ENCODE measurements at places on chromosomes 16 and 17.

- DNase-seq, result peak; percentile 56
These were observed 28.8 kb downstream of the ZCCHC14 start for GRCh38 chr16:87463722-87464690.

DNA sequence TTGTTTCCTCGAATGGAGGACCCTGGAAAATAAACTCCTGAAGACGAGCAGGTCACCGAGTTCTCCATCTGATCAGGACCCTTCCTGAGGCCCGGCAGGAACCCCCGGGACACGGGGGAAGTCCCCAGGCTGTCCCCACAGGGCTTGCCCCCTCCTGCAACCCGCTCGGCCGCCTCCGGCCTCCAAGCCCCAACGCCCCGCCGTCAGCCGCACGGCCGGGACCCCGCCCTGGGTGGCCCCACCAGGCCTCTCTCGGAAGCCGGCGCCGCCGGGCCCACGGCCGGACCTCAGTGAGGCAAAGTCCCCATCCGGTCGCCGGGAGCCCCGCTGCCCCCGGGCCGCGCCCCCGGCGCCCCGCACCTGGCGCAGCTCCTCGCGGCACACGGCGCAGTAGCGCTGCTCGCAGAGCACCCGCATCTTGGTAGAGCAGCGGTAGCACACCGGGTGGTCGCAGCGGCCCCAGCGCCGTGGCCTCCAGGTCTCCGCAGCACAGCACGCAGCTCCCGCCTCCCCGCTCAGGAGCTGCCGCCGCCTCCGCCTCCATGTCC lies 383 bp downstream of the ZNF598 start:
- DNase-seq, result no peak

DNA sequence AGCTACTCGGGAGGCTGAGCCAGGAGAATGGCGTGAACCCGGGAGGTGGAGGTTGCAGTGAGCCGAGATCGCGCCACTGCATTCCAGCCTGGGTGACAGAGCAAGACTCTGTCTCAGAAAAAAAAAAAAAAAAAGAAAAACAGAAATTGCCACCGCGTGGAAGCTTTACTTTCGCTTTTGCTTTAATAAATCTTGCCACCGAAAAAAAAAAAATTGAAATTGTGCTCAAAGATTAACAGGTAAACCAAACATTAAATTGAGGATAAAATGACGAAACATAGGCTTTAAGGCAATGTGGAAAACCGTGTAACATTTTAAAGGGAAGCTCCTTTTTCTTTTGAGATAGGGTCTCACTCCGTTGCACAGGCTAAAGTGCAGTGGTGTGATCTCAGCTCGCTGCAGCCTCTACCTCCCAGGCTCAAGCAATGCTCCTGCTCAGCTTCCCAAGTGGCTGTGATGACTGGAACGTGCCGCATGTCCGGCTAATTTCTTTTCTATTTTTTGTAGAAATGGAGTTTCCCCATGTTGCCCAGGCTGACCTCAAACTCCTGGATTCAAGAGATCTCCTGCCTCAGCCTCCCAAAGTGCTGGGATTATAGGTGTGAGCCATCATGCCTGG lies 40.1 kb downstream of the ZNF276 start:
- no peak for DNase-seq

GRCh38 chr16:72182976-72183375 lies 11.0 kb upstream of the PMFBP1 start:
- DNase-seq, result no peak

GRCh38 chr16:70754371-70754770 lies 46.6 kb downstream of the VAC14 start:
- DNase-seq, result no peak

- no peak for DNase-seq
These were observed 563.9 kb downstream of the TOX3 start for GRCh38 chr16:51982715-51983680.

DNA sequence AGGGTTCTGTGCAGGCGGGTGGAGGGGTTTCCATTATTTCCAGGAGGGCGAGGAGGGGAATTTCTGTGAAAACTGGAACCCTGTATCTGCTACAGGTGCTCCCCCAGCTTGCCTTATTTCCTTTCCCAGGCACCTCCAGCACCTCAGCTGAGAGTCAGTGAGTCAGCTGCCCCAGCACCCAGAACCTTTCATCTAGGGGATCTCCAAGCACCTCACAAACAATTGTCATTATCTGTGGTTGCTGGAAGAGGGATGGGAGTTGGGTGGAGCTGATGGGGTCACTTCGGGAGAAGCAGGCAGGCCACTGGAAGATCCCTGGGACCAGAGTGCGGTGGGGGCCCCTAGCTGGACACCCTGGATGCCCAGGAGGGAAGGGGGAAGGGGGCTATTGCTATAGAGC lies 10.0 kb upstream of the CLUH start:
- no peak for DNase-seq

GRCh38 chr16:17370731-17371285 lies 100.0 kb downstream of the XYLT1 start:
- no peak for DNase-seq

- DNase-seq, result no peak
These were observed 5.1 kb downstream of the ATP2A1 start for GRCh38 chr16:28883221-28883996.

DNA sequence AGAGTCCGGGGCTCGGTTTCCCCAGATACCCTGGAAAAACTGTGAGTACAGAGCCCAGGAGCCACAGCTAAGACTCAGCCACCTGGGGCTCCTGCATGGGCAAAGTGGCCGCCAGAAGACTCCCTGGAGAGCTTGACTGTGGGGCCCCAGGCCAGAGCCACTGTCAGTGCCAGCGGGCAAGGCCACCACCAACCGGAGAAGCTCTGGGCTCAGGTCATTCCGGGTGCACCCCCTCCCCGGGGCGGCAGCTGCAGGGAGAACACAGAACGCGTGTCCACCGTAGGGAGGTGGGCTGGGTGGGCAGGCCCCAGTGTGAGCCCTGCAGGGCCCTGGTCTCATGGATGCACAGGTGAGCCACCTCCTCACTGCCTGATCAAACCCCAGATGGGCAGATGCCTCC lies 22.3 kb upstream of the RBFOX3 start:
- DNase-seq, result peak; percentile 9

- DNase-seq, result no peak
These were observed 88.7 kb downstream of the FOXL1 start for GRCh38 chr16:86667035-86667434.

DNA sequence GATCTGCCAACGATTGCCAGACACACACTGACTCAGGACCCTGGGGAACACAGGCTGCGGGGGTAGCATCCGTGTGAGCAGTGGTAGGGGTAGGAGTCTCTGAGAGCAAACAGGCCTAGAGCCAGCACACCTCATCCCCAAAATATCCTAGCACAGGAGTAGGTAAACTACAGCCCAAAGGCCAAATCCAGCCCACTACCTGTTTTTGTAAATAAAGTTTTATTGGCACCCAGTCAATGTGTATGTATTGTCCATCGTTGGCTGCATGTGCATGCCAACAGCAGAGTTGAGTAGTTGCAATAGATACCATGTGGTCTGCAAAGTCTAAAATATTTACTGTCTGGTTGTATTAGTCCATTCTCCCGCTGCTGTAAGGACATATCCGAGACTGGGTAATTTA lies 55.5 kb upstream of the GPRC5B start:
- DNase-seq, result no peak

- no peak for DNase-seq
These were observed 252.4 kb upstream of the CACNG5 start for GRCh38 chr17:66582373-66583111.

GRCh38 chr17:48618256-48618896 lies 3.3 kb upstream of the HOXB8 start:
- DNase-seq, result peak; percentile 88

DNA sequence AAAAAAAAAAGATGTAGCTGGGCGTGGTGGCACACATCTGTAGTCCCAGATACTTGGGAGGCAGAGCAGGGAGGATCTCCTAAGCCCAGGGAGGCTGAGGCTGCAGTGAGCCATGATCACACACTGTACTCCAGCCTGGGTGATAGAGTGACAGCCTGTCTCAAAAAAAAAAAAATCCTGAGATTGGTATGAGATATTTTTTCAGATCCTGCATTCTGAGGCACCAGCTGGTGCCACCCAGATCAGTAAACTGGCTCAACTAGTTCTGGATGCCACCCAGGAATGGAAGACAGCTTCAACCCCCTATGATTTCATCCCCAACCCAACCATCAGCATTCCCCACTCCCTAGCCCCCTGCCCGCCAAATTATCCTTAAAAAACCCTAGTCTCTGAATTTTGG lies 7.1 kb upstream of the GJC1 start:
- DNase-seq, result no peak

DNA sequence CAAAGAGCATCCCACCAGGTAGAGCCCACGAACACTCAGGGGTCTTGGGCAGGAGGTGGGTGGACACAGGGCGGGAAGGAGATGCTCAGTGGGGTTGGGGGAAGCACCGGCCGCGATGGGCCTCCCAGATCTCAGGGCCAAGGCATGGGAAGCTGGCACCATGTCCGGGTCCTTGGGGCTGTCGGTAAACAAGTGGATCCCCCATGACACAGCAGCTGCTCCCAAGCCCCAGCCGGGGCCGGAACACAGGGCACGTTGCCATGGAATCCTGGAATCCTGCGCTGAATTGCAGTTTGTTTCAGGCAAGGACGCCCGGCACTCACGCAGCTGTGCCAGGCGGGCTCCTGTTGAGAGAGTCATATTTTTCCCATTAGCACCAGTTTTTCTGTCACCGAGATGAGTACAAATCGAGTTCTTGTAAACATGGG lies 23.0 kb upstream of the CHMP6 start:
- no peak for DNase-seq

DNA sequence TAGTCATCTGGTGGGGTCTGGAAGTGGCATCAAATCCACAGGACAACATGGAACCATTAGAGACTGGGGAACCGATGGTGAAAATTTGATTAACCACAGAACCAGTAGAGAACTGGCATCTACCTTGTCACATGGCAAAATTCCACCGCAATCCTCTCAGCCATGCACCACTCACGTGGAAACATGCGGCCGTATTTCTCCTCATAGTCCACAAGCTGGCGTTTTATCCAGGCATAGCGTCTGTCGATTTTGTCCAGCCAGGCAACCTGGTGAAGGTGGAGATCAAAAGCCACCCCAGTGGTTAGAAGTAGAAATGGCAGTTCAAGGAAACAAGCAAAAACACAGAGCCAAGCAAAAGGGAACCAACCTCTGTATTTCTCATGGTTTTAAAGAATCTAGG lies 87.6 kb downstream of the VPS53 start:
- DNase-seq, result no peak

DNA sequence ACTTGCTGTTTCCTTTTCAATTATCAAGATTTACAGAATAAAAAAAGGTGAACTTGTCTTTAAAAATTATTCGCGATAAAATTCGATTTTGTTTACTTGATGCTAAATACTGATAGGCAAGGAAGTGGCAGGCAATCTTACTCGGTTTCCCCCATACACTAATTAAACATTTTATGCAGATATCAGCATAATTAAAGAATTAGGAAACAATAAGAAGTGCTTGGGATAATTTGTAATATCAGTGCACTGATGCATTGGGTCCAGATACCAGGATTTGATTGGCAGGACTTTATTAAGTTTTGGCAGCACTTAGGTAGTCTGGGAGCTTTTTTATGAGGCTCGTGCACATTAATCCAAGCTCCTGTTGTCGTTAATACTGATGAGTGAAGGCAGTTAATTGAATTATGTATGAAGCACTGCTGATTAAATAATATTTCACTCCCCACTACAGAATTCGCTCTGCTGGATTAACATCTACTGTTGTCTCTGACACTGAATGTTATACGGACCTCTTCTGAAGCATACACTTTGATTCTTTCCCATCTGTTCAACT lies 165.6 kb downstream of the CA10 start:
- DNase-seq, result no peak

DNA sequence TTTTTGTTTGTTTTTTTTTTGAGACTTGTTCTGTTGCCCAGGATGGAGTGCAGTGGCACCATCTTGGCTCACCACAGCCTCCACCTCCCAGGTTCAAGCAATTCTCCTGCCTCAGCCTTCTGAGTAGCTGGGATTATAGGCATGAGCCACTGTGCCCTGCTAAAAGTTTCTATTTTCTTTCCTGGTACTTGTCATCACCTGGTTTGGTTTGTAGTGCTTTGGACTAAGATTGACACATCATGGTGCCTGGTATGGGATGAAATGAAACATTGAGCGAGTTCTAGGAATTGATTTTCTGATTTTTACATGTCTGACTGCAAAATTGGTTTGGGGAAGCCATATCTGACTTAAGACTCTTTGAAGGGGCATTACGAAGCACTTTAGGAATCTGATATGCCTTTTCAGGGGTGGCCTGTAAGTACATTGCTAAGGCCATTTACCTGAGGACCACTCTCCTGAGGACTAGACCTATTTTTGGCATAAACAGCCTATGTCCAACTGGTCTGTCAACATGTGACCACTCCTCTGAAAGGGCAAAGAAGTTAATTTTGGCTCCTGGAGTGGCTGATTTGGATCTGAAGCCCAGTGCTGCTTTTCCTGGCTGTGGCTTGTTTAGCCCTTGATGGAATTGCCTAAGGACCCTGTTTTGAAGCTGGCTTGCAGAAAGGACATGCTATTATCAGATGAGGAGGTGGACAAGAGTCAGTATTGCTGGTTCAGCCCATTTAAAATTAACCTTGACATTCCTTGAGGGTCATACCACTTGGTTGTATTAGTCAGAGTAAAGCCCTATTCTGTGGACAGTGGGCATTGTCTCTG lies 18.4 kb upstream of the TBKBP1 start:
- DNase-seq, result no peak

DNA sequence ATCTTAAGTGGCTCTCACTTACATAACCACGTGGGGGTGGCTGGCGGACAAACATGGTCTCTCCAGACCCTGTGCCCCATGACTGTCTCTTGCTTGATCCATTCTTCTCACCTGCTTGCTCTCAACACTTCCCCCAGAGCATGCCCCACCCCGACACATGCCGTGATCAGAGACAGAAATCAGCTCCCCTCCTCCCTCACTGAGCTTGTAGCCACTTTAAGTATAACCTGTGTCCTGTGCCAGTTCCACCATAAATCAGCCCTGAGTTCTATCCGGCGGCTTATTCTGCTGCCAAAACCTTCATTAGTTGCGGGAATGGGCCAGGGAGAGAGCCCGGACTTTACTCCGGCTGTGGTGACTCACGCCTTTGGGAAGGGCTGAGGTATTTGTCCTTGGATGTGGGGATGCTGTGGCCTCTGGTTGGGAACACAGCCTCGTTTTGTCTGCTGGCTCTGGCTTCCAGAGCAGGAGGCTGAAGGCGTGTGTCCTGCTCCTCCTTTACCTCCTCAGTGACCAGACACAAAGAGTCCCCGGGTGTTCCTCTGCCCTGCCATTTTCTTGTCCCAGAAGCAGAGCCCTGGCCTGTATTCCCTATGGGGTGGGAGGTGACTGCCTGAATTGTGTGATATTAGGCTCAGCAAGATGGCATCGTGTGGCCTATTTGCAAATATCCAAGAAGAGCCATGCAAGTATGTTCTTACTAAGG lies 21.1 kb downstream of the ANKRD40 start:
- DNase-seq, result no peak

DNA sequence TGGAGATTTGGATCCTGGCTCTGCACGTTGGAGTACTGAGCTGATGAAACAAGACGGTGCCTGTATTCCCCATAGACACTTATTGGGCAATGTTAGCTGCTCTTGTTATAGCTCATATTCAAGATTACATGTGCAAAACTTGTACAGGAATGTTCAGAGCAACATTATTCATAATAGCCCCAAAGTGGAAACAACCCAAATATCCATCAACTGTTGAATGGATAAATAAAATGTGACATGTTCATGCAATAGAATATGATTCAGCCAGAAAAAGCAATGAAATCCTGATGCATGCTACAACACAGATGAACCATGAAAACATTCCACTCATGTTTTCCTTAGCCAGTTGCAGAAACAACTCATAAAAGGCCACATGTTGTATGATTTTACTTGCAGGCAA lies 5.7 kb upstream of the SDR42E1 start:
- DNase-seq, result no peak
